Kidney epithelial cell (primary cell): ENCODE measurements at places on chromosomes 16 and 17.

GRCh38 chr17:81932333-81932983 lies 4.6 kb downstream of the PYCR1 start:
- DNase-seq = no peak

DNA sequence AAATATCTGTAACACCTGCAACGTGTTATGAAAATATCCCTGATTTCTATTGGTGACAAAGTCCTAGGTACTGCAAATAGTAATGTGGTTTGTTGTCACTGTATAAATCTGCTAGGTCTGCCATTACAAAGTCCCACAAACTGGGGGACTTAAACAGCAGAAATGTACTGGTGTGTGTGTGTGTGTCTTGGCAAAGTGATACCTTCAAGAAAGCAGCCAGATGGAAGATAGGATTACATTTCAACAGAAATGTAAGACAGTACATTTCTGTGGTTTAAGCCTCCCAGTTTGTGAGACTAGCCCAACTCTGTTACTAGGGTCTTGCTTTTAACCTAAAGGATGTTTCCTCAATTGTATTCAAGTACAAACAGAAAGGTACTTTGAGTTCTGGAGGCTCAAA lies 531.7 kb downstream of the NPIPA7 start:
- DNase-seq = no peak

- DNase-seq = no peak
Measured at GRCh38 chr17:5500247-5500588, 13.9 kb downstream of the MIS12 start.

DNA sequence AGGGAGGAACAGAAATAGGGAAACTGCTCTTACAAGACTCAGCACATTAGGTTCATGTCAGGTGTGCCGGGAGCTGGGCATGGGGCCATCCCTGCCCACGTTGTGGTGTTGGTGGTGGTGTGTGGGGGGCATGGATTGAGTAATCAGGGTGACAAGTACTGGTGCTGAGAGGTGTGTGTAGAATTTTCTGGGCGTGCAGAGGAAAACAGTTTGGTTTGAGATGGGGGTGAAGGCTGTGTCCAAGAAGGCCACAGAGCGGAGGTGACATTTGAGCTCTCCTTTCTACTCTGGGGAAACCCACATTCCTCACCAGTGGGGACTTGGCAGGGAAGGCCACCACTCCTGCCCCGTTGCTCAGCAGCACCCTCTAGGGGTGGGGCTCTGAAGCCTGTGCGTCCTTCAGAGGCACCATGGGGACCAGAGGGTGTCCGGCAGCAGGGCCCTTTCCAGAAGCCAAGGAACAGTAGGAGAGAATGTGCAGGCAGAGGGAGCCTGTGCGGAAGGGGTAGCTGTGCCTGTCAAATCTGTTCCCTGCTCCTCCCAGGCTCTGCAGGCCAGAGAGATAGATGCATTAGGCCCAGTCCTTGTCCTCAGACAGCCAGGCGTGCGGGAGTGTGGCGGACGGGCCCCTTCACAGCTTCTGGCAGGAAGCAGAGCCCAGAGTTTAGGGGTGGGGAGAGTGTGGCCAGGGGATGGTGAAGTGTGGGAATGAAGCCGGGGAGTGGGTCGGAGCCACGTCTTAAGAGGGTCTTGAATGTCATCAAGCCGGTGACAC lies 48.7 kb upstream of the GSE1 start:
- DNase-seq = no peak

GRCh38 chr17:50604513-50604912 lies 30.2 kb upstream of the ABCC3 start:
- DNase-seq = no peak

- no peak for DNase-seq
Measured at GRCh38 chr16:11145173-11145818, 110.7 kb downstream of the SOCS1 start.

GRCh38 chr17:14803826-14804225 lies 461.3 kb downstream of the PMP22 start:
- DNase-seq = no peak

GRCh38 chr17:68437979-68438822 lies 19.1 kb downstream of the WIPI1 start:
- no peak for DNase-seq

DNA sequence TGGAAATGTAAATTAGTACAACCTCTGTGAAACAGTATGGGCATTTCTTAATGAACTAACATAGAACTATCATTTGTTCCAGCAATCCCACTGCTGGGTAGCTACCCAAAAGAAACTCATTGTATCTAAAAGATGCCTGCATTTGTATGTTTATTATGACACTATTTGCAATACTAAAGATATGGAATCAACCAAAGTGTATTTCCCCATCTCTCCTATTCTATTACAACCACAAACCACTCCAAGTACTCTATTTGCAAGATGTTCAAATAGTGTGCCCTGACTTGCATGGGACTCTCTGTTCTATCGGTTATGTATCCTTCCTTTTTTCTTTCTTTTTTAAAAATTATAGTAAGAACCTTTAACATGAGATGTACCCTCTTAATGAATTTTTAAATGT lies 845.2 kb downstream of the CDH11 start:
- no peak for DNase-seq

- no peak for DNase-seq
Measured at GRCh38 chr16:86446279-86446678, 64.0 kb upstream of the FOXF1 start.

DNA sequence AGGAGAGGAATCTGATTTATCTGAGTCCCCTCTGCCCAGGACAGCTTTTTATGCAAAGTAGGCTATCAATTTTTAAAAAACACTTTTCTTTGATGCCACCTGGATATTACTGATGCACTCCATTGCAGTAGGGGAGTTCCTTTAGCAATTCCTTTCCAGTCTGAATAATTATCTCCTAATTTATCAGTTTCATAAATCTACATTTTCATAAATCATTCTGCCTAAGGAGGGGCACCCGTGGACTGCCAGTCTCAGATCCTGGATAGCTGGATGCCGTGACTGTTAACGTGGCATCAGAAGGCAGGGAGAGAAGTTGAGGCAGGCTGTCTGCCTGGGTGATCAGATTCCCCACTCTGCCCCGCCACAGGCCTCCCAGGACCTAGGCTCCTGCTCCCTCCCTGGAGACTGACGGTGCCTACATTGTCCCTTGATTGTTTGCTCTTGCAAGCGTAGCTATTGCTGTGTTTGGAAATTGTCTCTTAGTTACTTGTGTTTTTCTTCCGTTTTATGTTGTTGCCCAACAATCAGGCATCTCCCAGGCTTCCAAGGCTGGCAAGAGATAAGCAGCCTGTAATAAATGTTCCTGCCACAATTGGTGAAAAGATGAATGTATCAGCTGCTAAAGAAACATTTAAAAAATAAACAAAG lies 75.2 kb downstream of the KATNIP start:
- no peak for DNase-seq

- DNase-seq = no peak
Measured at GRCh38 chr16:83145297-83145696, 518.5 kb downstream of the CDH13 start.

DNA sequence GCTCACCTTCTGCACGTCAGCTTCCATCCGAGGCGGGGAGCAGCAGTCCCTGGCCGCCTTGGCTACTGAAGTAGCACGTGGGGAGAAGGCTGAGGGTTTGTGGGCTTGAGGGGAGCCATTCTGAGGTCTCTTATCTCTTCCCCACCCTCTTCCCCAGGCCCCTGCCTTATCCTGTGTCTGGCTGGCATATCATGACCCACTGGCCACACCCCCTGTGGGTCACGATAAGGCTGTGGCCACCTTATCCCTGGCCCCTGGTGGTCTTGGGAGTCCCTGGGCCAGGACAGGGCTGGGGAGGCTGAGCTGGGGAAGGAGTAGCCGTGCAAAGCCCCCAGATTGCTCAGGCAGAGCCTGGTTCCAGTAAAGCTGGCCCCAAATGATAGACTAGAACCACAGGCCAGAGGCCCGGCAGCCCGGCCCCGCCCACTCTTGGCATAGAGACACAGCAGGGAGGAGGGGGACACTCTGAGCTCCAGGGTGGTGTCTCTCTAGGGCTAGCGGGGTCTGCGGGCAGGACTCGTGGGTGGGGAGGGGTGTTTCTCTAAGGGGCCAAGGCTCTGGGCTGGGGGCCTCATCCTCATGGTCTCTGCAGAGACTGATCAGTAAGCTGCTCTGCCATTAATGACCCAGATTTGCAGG lies 7.6 kb downstream of the SPNS2 start:
- no peak for DNase-seq
